ENCODE measurements at places on chromosomes 5 and 9.
A peak's percentile ranks its signal among the peaks of the same experiment; 100 is the strongest.

- DNase-seq: no peak
Observed at GRCh38 chr9:85404911-85405565, 336.7 kb downstream of the AGTPBP1 start.

DNA sequence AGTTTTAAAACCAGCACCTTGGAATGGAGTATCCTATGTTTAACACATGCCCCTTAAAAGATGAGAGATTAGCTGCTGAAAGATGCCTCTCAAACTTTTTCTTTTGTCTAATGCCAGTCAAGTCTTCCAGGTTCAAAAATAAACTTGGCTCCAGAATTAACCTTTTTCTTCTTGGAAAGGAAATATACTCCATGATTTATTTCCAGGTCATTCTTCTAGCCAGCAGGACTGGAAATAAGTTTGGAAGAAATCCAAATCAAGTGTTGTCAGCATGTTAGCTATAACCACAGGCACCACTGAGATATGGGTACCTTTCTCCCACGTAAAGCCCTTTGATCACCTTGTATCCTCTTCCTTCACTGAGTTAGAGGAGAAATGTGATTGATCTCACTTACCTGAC, 56.1 kb downstream of the NLN start:
- no peak for DNase-seq

DNA sequence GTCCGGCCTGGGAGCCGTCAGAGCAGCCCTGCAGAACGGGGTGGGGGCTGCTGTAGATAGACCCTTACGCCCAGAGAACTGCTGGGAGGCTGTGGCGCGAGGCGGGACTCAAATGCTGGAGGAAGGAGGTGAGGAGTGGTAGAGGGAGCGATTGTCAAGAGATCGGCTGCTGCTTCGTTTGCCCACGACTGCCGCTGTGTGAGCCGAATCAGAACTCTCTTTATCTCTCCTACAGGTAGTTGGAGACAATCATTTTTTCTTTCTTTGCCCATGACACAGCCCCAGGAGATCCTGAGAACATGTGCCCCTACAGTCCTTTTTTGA, 456 bp downstream of the ZNF79 start:
- DNase-seq: peak; percentile 14

GRCh38 chr9:123871781-123872180, 58.1 kb downstream of the DENND1A start:
- DNase-seq: no peak

DNA sequence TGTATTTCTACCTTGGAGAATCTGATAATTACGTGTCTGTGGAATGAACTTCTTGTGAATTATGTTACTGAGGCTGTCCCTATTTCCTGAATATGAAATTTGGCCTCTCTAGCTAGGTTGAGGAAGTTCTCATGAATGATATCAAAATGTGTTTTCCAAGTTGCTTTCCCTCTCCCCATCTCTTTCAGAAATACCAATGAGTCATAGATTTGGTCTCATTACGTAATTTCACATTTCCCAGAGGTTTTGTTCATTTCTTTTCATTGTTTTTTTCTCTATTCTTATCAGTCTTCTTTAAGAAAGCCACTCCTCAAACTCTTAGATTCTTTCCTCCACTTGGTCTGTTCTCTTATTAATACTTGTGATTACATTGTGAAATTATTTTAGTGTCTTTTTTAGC, 923.8 kb upstream of the CDH9 start:
- no peak for DNase-seq

DNA sequence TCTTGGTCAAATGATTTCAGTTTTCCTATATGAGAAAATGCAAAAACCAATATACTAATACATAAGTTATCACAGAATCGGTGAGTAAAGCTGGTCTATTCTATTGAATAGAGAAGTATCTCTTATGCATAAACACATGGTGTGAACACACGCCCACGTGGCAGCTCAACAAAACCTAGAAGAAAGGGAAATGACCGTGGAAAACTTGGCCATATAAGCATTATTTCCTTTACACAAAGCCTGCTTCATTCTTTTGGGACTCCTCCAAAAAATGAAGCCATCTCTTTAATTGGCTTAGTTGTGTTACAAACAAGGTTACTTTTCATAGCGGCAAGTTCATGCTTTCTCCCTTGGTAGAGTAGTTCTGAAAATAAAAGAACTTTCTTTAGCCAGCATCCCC, 183.2 kb downstream of the TMEM161B start:
- no peak for DNase-seq

DNA sequence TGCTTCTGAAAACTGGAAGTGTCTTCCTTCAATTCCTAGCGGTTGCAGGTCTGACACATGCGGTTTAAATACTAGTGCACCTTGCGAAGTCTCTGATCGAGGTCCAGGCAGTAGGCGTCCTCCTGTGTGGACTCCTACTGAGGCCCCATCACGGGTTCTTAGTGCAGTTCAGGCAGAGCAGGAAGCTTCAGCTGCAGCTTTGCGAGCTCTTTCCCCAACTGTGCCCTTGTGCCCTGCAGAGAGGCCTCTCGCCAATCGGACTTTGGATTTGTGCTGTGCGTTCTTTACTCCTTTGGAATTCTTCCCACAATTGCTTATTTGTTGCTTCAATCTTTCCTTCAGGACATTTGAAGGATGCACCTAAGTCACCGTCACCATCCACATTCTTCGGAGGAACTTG, 40.6 kb upstream of the FAM120AOS start:
- no peak for DNase-seq

DNA sequence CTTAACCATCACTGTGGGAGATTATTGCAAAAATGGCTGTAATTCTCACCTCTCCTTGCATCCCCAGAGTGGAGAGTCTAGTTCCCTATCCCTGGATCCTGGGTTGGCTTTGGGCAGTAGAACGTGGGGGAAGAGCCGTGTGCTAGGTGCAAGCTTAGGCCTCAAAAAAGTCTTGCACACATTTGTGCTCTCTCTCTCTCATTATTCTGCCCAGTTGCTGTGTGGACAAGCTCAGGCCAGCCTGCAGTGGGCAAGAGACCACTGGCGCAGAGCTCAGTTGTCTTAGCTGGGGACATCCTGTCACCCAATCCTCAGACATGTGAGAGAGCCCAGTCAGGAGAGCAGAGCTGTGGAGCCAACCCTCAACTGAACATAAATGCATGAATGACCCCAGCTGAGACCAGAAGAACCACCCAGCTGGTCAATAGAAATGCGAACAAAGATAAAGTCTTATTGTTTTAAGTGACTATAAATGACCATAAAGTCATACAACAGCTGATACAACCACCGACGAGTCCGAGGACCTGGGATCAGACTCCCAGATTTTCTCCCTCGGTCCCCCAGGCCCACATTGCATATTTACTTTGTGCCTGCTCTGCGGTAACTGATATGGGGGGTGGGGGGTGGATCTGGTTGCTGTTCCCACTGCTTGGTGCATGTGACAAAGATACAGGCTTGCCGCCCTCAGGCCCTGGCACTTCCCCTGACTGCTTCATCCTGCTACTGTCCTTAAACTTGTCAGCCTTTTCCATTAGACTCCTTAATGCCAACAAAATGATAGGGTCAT, 166.4 kb upstream of the MVB12B start:
- DNase-seq: no peak

DNA sequence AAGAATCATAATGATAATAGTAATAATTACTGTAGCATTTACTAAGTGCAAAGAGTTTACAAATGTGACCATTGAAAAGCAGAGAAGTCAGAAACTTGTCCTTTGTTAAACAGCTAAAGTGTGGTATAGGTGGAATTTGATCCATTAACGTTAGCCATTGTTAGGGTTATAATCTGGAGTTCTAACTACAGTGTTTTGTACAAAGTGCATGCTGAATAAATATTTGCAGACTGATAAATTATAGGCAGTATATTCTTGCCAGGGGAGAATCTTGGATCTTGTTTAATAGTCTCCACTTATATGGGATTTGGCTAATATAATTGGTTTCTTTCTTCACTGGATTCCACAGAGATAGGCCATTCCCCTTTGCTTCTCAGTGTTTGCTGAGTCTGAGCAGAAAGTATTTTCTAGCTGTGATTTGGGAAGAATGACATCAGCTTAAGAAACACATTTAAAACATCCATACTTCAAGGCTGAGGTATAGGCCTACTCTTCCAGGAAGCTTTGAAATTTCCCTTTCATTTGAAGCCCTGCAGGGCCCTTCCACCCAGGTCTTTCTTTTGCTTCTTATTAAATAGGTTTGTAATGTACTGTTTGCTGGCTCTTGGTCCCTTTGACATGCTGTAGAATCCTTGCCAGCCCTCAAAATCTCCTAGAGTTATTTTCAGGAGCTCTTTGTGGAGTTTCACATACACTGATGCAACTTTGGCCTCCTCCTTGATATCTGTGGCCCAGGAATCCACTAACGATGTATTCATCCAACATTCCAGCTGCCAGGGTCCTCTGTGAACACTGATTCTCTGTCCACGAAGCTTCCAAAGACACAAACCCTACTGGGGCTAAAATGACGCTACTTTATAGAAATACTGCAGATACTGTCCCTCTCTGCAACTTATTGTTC, 51.4 kb downstream of the ATP10B start:
- no peak for DNase-seq

- no peak for DNase-seq
Observed at GRCh38 chr5:96852759-96853158, 23.5 kb upstream of the ERAP2 start.

DNA sequence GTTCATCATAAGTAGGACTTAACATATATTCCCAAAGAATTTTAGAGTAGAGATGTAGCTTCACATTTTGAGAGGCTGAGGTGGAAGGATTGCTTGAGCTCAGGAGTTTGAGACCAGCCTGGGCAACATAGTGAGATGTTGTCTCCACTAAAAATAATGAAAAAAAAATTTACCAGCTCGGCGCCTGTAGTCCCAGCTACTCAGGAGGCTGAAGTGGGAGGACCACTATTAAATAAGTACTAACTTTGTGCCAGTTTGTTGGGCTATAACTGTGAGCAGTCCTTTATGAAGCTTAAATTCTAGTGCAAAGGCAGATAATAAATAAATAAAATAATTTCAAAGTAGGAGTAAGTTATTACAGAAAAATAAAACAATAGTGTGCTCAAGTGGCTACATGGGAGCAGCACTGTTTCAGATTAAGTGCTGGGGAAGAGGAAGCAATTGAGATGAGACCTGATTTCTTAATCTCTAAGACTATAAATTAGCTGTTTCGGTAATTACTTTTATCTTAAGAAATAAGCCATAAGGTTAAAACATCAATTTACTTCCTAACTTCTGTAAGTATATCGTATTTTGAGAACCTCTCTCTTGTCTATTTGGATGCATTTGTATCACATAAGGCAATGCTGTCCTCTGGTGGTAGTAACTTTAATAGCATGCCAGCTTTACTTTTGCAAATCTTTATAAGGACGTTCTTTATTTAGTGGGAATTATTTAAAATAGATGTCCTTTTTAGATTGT, 98.9 kb downstream of the CSNK1G3 start:
- peak; percentile 16 for DNase-seq

DNA sequence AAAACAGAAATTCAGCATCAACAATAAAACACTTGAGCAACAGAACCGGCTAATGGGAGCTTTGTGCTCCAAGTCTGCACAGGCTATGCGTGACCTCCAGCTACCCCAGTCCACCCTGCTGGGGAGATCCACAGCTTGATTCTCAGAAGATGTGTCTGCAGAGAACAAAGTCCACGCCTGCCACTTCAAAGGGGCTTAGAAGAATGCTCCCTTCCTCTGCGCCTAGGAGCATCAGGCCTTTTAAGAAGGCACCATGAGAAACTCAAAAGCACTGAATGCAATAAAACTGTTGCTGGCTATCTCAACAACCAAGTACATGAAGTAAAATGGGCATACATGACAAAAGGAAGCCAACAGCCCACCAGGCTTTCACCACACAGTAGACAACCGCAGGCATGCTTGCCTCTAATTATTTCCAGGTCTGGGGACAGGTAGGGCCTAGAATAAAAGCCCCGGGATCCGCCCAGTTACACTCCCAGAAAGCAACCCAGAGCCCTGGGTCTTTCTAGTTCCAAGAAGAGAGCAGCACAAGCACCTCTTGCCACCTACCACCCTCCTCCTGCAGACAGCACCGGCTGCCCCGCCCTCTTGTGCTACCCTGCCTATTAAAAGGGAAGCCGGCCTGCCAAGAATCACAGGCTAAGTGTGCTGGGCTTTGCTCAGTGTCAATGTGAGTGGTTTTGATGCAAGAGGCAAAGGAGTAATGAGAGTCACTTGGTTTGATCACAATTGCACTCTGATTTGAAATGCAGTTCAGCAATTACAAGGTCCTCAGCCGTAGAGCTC, 123.2 kb downstream of the SPOCK1 start:
- DNase-seq: peak; percentile 79

DNA sequence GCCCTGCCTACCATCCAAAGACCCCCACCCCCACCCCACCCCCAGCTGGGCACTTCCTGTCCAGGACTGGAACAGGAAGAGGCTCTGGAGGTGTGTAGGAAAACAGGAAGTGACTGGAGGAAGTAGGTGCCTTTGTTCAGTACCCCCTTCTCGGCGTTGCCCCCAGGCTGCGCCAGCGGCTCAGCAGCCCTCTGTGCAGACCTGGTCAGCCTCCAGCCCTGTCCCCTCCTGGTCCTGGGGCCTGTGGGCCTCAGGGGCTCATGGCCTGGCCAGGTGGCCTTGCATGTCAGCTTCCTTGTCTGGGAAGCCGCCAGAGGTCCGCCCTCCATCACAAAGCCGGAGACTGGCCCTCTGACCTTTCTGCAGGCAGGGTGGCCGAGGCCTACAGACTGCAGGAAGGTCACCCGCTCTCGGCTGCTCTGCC, 26.0 kb downstream of the FLT4 start:
- no peak for DNase-seq

DNA sequence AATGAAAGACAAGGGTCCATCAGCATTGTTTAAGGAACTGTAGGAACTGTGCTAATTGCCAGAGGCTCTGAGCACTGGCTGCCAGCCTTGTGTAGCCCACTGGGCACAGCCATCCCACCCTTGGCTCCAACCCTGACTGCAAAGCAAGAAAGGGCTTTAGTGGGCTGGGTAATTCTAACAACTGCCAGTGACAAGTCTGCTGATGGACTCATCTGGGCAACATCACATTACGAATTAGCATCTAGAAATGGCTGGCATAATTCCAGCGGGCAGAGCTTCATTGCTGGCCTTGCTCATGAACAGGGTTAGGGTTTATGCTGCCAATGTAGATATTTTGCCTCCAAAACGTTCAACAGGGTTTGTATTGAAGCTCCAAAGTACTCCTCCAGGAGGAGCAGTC, 326.9 kb downstream of the ARHGEF28 start:
- DNase-seq: no peak

DNA sequence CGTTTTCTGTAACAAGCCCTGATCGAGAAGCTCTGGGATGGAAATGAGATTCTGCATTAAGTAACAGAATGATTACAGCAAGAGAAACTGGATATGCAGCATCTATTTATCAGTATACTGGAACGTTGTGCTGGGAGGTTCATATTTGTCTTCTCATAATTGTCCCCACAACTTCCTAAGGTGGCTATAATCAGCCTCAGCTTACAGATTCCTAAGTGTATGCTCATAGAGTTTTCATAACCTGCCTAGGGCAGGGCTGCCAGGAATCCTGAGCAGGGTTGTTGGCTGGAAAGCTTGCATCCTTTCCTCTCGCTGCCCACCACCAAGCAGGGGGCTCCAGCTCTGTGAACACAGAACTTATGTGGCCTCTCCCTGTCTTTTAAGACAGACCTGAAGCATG, 70.2 kb downstream of the FNBP1 start:
- DNase-seq: no peak

GRCh38 chr5:87400305-87400899, 12.3 kb downstream of the CCNH start:
- DNase-seq: peak; percentile 32

GRCh38 chr9:69221036-69221435, 47.0 kb downstream of the TJP2 start:
- DNase-seq: no peak

- DNase-seq: no peak
Observed at GRCh38 chr9:112540800-112541199, 54.2 kb downstream of the KIAA1958 start.

All from COR-L47 (cell line).